Activated CD4-positive, CD25-positive, alpha-beta regulatory T cell treated with anti-CD3 and anti-CD28 coated beads, Interleukin-2, amount 50 U/mL, for 72 hours (primary cell): ENCODE measurements at places on chromosomes 7 and 10.

- DNase-seq, result no peak
Observed at GRCh38 chr7:131925636-131926035, 369.2 kb upstream of the PODXL start.

GRCh38 chr7:7867846-7868571 is 100.6 kb upstream of the GLCCI1 start:
- no peak for DNase-seq

GRCh38 chr7:54788664-54789063 is 29.7 kb upstream of the SEC61G start:
- no peak for DNase-seq

GRCh38 chr10:112218960-112219359 is 35.4 kb upstream of the GPAM start:
- DNase-seq, result no peak

DNA sequence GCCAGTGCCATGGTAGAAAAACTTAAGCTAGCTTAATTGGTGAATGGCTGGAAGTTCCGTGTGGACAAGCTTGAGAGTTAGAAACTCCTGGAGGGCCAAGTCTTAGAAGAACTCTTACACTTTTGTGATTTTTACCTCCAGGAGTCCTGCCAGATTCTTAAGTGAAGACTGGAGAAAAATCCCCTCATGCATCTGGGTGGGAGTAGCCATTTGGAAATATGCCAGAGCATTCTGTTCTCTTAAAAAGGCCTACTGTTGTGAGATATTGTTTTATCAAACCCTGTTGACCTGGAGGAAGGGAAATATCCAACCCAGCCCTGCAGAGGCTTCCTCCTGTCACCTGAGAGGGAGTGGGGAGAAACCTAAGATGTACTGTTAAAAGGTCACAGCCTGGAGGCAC is 17.6 kb upstream of the MCM10 start:
- DNase-seq, result no peak

GRCh38 chr10:97168645-97169044 is 17.1 kb downstream of the SLIT1 start:
- no peak for DNase-seq
